ENCODE measurements at places on chromosomes 16 and 17.

GRCh38 chr17:42618442-42619150 is 9.1 kb downstream of the TUBG1 start:
- peak; percentile 3 for DNase-seq

GRCh38 chr17:61284746-61285145 is 114.9 kb upstream of the TBX2 start:
- DNase-seq, result no peak

GRCh38 chr16:558298-559020 is 1.7 kb upstream of the PRR35 start:
- DNase-seq, result no peak

DNA sequence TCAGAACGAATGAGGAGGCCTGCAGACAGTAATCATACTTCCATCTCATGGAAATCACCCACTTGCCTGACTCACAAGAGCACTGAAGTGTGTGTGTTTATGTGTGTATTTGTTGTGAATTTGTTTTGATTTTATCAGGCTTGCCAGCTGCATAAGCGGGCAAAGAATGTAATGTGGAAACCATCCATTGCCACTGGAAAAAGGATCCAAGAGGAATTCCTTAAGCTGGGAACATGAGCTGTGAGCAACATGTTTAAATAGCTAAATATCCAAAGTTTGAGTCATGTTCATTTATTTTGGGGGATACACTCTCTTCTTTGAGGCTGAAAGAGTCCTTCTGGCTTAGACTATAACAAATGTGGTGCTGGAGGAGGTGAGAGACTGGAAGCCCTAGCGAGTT is 198.4 kb upstream of the TBX2 start:
- DNase-seq, result no peak

- no peak for DNase-seq
Observed at GRCh38 chr17:41002814-41003213, 3.1 kb upstream of the KRTAP3-2 start.

DNA sequence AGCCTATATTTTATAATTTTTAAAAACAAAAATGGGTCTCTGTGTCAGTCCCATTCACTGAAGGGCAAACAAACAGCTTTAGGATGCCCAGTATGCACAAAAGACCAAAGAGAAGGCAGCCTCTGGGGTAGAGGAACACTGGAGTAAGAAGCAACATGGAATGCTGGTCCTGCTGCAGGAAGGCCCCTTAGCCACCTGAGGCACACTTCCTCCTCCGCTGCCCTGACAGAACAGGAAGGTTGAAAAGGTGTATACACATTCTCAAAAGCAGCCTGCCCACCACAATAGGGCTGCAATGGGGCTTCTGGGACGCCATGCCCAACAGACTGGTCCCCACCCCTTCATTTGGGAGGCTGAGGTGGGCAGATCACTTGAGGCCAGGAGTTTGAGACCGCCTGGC is 19.5 kb downstream of the TOM1L2 start:
- no peak for DNase-seq

DNA sequence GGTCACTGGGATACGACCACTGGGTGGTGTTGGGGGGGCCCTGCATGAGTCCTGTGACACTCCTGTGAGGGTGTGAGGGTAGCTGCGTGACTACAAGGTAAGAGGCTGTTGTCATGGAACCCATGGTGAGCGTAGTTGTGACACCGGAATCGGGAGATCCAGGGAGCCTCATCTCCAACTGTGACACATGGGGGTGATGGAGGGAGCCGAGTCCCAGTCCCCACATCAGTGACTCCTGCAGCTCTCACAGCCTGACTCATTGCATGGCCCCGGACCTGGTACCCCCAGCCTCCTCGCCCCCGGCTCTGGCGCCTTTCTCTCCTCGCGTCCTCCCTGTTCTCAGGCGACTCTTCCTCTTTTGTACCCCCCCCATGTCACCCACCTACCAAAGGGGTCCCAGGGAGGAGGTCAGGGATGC is 14.2 kb downstream of the CDH16 start:
- DNase-seq, result no peak

GRCh38 chr17:13416748-13417363 is 184.9 kb downstream of the HS3ST3A1 start:
- no peak for DNase-seq

- DNase-seq, result no peak
Observed at GRCh38 chr16:87705771-87706277, 60.0 kb downstream of the KLHDC4 start.

DNA sequence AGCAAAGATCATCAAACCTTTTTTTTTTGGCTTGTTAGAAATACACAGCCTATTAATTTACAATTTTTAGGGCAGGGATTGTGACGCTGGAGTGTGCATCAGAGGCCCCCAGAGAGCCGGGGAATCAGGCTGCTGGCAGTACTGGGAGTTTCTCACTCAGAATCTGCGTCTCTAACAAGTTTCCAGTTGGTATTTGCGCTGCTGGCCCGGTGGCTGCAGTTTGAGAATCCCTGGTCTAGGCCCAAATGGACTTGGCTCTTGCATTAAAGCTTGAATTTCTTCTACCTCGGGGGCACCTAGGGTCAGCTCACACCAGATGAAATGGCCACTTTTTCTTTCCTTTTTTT is 150.9 kb upstream of the CIBAR2 start:
- DNase-seq, result no peak

DNA sequence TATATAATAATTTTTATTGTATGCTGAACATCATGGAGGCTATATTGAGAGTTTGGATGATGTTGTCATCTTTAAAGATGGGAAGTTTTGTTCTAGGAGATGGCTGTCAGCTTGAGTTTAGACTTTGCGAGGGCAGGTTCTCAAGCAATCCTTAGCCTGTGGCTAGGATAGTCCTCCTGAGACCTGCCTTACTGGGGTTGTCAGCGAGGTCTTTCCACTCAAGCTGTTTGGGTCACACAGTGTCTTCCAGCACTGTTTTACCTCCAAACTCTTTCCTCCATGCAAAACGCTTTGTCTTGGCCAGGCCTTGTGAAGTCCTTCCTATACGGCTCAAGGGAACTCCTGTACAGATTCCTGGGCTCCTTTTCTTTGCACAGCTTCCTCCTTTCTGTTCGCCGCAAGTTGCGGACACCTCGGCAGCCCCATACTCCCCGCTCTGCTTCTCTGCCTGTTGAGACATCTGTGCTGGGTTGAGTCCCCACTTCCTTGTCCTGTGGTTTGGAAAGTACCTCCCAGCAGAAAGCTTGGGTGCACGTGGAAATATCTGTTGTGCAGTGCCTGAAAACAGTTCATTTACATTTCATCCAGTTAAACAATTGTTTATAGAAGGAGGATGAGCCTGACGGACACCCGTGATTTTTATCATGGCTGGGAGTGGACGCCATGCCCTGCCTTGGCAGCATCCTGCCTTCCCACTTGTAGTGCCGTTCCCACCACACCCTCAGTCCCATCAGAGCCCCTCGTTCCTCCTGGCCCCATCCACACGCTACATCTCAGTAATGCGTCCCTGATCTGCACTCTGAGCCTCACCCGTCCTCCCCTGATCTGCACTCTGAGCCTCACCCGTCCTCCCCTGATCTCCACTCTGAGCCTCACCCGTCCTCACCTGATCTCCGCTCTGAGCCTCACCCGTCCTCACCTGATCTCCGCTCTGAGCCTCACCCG is 55.0 kb upstream of the CBFA2T3 start:
- peak; percentile 74 for DNase-seq

- peak; percentile 2 for DNase-seq
Observed at GRCh38 chr17:33234930-33235685, 58.0 kb downstream of the ASIC2 start.

DNA sequence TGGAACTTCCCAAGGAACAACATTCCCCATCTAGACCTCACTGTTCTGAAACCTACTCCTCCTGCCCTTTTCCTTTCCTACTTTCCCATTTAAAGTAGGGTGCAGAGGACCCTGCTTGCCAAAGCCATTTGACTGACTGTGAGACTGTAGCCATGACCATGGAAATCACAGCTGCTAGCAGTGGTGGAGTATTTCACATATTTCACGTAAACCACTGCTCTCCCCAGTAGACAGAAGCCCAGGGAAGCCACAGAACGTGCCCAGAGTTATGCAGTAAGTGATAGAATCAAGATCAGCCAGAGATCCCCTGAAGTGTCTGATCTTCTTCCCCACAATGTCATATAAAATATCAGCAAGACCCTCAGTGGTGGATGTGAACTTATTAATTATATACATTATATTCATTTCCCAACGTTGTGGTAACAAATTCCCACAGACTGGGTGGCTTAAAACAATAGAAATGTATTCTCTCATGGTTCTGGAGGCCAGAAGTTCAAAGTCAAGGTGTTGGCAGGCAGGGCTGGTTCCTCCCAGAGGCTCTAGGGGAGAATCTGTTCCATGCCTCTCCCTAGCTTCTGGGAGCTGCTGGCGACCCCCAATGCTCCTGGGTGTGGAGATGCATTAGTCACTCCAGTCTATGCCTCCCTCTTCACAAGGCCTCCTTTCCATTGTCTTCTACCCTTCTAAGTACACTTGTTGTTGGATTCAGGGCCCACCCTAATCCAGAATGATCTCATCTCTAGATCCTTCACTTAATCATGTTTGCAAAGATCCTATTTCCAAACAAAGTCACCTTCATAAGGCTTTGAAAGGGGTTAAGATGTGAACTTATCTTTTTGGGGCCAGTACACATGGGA is 20.7 kb upstream of the PRM1 start:
- DNase-seq, result no peak

DNA sequence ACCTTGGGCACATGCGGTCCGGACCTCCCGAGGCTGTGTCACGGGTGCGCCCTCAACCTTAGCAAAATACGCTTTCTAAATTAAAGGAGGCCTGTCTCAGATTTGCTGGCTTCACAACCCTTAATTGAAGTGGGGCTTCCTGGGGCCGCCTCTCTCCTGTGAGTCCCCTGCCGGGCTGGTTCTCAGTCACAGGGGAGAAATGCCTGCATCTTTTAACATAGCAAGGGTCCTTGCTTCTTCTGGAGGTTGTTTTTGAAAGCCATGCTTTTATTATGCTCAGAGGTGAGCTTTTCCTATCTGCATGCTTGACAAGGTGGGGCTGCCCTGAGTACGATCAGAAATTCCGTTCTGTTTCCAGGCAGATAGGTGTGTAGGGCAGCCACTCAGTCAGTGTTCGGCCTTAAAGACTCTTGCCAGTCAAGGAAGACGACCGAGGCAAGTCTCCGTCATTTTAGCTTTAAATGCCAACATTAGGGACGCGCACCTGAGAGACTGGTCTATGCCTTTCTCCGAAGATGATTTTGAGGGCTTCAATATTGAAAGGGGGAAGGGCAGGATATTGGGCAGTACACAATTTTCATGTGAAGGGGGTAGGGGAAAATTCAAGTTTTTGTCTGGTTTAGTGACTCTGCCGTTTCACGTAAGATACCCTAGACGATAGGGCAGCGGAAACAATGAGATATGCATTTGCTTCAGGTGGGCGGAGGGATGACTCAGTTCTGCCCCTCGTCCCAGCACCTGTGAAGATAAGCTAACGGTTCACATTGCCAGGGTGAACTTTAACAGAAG is 5.5 kb upstream of the SLC7A5 start:
- peak; percentile 94 for DNase-seq

DNA sequence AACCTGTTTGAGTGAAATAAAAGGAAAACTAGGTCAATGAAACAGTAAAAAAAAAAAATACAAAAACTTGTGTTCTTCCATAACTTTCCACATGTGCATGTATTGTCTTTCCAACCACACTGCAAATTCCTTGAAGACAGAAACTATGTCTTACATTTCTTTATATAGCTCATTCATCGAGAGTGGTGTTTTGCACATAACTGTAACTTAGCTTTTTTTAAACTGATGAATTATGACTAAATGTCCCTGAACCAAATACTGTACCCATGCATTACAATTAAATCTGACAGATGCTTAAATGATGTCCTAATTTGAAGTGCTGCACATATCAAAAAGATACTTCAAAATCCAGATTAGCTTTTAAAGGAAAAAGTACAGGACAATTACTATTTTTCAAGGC is 50.1 kb downstream of the BRIP1 start:
- no peak for DNase-seq

- DNase-seq, result no peak
Observed at GRCh38 chr17:39625198-39625785, 1.5 kb upstream of the PPP1R1B start.

GRCh38 chr17:16381496-16381820 is 567 bp downstream of the UBB start:
- no peak for DNase-seq

- DNase-seq, result no peak
Observed at GRCh38 chr16:87801679-87802259, 36.0 kb upstream of the KLHDC4 start.

- no peak for DNase-seq
Observed at GRCh38 chr16:78460428-78460827, 361.0 kb downstream of the WWOX start.

GRCh38 chr17:78915872-78916632 is 9.1 kb downstream of the TIMP2 start:
- DNase-seq, result no peak

DNA sequence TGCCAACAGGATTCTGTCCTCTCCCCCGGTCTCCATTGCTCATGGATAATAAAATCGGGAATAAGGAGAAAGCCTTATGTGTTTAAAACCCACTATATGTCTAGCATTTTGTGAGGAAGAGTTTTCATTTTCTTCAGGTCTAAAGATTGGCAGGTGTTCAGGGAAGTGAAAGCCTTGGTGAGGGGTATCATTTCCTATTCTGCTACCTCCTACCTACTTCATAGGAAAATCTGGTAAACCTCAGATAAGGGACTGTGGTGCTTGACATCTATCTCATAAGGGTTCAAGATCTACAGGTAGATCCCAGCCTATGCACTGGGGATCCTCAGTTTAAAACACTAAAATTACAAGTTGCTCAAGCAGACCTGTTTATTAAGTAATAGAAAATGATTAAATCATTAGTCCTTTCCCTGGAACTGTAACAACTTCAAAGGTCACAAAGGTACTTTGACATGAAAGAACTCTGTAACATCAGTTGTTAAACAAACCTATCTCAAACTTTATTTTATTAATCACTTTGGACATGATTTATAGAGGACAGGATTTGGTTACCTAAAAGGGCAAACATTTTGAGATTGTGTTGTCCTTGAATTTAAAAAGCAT is 6.5 kb downstream of the MOSMO start:
- DNase-seq, result no peak

- DNase-seq, result no peak
Observed at GRCh38 chr17:60934723-60935122, 257.1 kb downstream of the BCAS3 start.

- peak; percentile 37 for DNase-seq
Observed at GRCh38 chr16:84138824-84139627, 6.0 kb downstream of the HSDL1 start.

GRCh38 chr16:15038689-15039088 is 17.2 kb downstream of the NTAN1 start:
- no peak for DNase-seq

- no peak for DNase-seq
Observed at GRCh38 chr17:16361874-16362273, 8.6 kb upstream of the CENPV start.
